G401 (cell line): ENCODE measurements at places on chromosomes 7 and 10. TPM values are rescaled to one million over a fixed set of nuclear protein-coding genes. Genes with fewer than 3 reads are reported as not detected.

ARMC3 gene
- total RNA-seq: not detected in 2 replicates

FAM24A gene
- total RNA-seq: not detected in 2 replicates

PRDX3 gene
- total RNA-seq: 402 and 417 TPM in 2 replicates

OR2A7 gene
- not detected in 2 replicates for total RNA-seq

HGF gene
- total RNA-seq: not detected in 2 replicates

STAG3 gene
- total RNA-seq: 0.68 and 3.3 TPM in 2 replicates

HKDC1 gene
- 1.2 and 2.8 TPM in 2 replicates for total RNA-seq

PCLO gene
- 7.5 and 12.9 TPM in 2 replicates for total RNA-seq

RASSF4 gene
- 0.98 and 1.5 TPM in 2 replicates for total RNA-seq

GIMAP6 gene
- not detected in 2 replicates for total RNA-seq

SPDYE9 gene
- not detected in 2 replicates for total RNA-seq

PNLIPRP1 gene
- not detected in 2 replicates for total RNA-seq

TMEM196 gene
- total RNA-seq: not detected in 2 replicates

SP8 gene
- not detected in 2 replicates for total RNA-seq

EPO gene
- total RNA-seq: not detected in 2 replicates

MACC1 gene
- total RNA-seq: not detected in 2 replicates

GPR146 gene
- total RNA-seq: 1.2 TPM in 1 of 2 replicates, not detected in the other

EBLN1 gene
- total RNA-seq: 1.3 TPM in 1 of 2 replicates, not detected in the other

EXOC6 gene
- 5.9 and 10.6 TPM in 2 replicates for total RNA-seq

PNLIP gene
- not detected in 2 replicates for total RNA-seq

SPDYE8 gene
- total RNA-seq: not detected in 2 replicates

PTF1A gene
- total RNA-seq: not detected in 2 replicates

NFE2L3 gene
- 211 and 236 TPM in 2 replicates for total RNA-seq

SDHAF3 gene
- 31.3 and 54.7 TPM in 2 replicates for total RNA-seq

DDC gene
- total RNA-seq: not detected in 2 replicates

LIPN gene
- total RNA-seq: not detected in 2 replicates

NEBL gene
- total RNA-seq: 46.3 and 46.7 TPM in 2 replicates

OR6B1 gene
- total RNA-seq: not detected in 2 replicates

RBP4 gene
- total RNA-seq: not detected in 2 replicates
